Mesenchymal stem cell (in vitro differentiated cells and primary cell): ENCODE measurements at places on chromosomes 4 and X.
A peak's percentile ranks its signal among the peaks of the same experiment; 100 is the strongest.

- DNase-seq, result peak; percentile 41
These were observed 68.4 kb downstream of the PDLIM5 start for GRCh38 chr4:94519925-94520789.

DNA sequence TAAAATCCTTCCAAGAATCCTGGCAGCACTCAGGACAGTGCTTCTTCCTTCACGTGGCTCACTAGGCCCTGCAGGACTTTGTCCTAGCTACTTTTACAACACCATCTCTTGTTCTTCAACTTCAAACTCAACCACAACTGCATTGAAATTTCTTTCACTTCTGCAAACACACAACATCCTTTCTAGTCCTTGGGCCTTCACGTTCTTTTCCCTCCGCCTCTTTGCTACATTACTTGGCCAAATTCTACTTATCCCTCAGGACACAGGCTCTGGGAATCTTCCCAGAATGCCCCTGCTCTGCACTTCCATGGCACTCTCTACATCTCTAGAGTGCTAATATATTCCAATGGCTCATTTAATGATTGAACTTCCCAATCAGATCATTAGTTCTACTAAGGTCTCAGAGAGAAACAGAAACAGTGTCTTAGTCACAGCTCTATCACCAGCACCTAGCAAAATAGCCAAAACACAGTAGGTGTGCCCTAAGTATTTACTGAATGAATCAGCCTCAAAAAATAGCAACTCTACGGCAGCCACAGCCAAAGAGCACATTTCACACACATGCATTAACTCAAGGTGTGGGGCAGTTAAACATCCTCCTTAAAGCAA is 73.3 kb downstream of the MANBA start:
- peak; percentile 43 for DNase-seq

DNA sequence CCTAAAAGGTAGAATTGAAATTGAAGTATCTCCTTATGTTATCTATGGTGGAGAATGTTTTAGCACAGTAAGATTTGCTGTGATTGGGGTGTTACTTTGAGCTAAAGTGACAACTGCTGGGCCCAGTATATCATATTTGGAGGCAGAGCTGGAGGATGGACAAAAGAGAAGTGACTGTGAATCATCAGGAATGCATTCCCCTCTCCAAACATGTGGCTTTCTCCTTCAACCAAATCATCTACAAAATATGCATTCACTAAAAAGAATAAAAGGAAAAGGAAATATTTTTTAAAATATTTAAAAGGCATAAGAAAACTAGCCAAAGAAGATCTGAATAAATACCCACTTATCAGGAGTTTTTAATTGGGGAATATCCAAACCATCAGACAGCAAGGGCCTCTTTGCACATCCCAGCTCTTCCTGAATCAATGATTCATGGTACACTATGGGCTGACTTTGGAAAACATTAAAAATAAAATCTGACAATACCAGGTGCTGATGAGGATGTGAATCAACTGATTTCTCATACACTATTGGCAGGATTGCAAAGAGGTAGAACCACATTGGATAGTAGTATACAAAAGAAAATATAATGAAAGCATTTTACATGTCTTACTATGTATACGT is 671.7 kb upstream of the NR3C2 start:
- DNase-seq, result peak; percentile 22

DNA sequence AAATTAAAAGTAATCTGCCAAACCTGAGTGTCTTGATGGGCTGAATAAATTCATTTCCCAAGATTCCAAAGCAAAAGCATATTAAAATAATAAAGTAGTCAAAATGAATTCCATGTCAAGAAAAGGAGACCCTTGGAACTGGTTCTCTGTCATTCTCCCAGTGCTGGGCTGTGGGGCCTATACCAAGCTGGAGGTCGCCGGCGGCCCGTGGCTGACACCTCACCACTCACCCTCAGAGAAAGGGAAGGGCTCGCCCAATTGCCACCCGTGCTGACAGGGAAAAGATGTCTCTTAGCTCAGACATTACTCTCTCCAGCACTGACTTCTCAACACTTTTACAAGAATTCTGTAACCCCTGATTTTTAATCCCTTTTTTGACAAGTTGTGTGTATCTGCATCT is 51.7 kb downstream of the GATB start:
- DNase-seq, result no peak

- no peak for DNase-seq
These were observed 51.0 kb downstream of the AGA start for GRCh38 chr4:177391287-177391686.

GRCh38 chr4:3657902-3658529 is 108.2 kb upstream of the ADRA2C start:
- DNase-seq, result no peak

GRCh38 chr4:10083861-10084641 is 32.5 kb downstream of the WDR1 start:
- no peak for DNase-seq

DNA sequence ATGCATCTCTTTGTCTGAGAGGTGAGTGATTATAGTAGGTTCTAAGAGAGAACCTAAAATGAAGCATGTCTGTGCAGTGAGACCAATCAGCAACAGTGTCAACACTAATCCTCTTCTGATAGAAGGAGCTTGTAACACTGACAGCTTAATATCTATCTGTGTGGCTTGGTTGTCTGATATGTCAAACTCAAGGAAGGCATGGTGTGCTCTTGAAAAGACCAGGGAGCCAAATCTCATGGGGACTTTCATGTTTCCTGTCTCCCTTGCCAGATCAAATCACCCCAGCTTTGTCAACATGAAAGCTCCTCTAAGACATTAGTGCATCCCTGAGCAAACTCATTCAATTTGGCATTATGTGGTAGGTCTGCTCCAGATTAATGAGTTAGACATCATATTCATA is 95.4 kb downstream of the ANOS1 start:
- DNase-seq, result no peak

DNA sequence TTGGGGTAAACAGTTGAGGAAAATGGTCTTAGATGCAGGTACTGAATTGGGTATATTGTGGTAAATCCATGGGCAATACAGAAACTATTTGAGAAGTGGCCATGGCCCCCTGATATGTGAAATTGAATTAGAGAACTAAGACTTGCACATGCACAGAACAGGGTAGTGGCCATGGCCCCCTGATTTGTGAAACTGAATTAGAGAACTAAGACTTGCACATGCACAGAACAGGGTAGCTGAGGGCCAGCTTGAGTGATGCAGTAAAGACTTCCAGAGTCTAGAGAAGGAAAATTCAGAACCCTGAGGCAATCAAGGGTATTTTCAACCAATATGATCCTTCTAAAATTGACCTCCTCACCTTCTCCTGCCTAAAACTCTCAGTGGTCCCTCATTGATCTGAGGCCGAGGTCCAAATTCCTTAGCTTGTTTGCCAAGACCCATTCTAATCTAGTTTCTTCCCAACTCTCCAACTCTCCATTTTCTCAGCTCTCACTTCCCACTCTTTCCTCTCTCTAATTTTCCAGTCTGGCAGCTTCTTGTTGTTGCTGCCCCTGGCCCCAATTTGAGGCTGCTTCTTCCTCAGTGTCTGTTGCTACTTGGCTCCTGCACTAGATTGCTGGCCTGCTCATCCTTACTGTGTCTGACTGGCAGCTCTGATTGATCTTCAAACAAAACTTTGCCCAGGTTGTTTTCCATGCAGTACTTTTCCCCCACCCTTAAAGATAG is 72.4 kb downstream of the FRAS1 start:
- no peak for DNase-seq

DNA sequence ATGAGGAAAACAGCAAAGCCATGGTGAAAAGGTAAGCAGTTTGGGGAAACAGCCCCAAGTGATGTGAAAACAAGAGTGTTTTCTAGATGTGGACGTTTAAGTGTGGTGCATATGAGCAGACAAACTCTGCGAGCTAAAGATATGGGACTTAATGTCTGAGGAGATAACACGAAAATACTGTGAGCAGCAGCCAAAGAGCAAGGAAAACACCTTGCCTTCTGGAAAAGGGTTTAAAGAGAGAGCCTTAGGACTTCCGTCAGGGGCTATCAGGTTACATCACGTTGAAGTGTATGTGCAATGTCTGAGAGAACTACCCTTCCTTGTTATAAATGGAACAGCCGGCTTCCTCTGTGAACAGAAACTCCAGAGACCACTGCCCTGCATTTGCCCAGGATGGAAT is 54.2 kb downstream of the LEF1 start:
- no peak for DNase-seq
